Vagina (tissue), 2 donors: ENCODE measurements at places on chromosomes 4 and X.
A peak's percentile ranks its signal among the peaks of the same experiment; 100 is the strongest.

DNA sequence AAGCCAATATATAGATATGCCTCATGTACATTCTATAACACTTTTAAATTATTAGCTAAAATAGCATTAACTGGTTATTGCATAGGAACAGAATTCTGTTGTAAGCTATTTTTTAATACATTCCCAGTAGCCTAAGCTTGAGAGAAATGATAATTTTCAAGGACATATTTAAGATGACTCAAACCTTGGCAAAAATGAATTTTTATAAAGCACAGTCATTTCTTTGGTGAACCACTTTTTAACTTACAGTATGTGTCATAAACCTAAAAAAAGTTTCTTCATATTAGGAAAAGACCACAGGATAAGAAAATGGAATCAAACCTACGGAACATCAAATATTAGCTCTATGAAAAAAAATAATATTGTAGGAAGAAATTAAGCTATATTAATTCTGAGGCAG, 986.3 kb downstream of the STIM2 start:
- no peak for DNase-seq

DNA sequence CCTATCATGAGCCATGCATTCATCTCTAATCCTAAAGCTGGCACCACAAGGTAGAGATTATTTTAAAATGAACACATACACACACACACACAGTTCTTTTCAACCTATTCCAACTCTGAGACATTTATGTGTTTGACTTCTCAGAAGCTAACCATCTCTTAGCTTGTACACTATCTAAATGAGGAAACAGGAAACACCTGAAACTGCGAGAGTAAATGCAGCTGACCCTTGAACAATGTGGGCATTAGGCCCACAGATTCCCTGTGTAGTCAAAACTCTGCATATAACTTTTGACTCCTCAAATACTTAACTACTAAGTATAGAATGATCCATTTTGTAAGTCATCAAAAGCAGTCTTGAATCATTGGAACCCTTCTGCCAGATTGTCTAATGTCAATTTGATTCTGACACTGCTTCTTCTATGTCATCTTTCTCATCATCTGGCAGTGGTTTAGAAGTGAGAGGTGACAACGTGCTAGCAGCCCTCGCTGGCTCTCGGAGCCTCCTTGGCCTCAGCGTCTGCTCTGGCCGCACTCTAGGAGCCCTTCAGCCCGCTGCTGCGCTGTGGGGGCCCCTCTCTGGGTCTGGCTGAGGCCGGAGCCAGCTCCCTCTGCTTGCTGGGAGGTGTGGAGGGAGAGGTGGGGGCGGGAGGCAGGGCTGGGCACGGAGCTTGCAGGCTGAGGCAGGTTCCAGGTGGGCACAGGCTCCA, 21.4 kb upstream of the IL15 start:
- DNase-seq, result no peak

DNA sequence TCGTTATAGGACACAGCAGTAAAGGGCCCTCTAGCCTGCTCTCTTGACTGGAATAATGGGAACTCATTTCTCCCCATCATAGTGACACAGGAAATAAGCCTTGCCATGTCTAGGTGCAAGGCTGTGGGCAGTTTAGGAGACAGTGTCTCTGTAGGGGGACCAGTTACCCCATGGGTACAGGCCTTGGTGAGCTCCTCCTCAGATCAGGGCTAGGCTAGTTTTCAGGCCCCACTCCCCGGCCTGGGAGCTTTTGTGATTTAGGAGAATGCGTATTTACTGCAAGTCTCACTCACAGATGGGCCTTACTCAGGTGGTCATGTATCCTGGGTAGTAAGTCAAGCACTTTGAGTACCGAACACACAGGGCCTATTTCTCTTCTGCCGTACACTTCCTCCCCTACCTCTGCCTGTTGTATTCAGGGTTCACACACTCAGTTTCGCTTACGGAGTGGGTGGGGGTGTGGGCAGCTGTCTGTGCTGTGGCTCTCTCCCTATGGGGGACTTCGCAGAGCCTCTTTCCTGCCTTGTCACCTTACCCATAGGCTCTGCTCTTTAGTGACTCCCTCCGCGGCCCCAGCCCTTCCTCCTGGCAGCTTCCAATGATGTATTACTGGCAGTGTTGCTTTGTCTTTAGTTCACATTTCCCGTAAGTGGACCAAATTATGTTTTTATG, 34.2 kb downstream of the FAM193A start:
- DNase-seq, result no peak

- no peak for DNase-seq
Measured at GRCh38 chrX:133923113-133923512, 62.3 kb downstream of the GPC3 start.

GRCh38 chrX:40313269-40313668, 215.5 kb upstream of the BCOR start:
- no peak for DNase-seq

DNA sequence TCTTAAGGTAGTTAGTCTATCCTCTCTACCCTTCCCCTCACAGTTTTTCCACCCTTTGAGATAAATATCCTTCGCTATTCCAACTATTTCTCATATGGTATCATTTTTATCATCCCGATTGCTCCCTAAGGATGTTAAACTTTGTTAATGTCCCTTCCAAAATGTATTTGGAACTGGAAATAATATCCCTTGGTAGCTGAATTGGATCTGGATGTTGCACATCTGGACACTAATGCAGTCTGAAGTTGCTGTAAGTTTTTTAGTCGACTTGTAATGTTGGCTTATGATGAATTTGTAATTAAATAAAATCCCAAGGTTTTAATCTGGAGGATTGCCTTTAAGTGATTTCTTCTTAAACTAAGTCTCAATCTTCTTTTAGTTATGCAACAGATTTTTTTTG, 22.5 kb downstream of the XIAP start:
- no peak for DNase-seq

GRCh38 chr4:153296040-153296823, 48.3 kb upstream of the MND1 start:
- DNase-seq, result no peak

DNA sequence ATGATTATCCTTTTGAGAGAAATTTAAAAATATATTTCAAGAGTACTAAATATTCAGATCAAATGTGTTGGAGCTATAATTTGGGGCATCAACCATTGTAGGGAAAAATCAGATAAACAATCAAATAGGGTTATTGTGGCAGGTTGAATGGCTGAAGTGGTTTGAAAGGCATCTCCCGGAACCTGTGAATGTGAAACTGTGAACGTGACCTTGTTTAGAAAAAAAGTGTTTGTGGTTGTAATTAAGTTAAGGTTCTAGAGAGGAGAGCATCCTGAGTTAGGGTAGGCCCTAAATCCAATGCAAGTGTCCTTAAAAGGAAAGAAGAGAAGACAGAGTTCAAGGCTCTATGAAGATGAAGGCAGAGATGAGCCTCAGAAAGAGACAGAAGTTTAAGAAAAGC, 37.4 kb downstream of the ADGRA3 start:
- DNase-seq, result no peak

DNA sequence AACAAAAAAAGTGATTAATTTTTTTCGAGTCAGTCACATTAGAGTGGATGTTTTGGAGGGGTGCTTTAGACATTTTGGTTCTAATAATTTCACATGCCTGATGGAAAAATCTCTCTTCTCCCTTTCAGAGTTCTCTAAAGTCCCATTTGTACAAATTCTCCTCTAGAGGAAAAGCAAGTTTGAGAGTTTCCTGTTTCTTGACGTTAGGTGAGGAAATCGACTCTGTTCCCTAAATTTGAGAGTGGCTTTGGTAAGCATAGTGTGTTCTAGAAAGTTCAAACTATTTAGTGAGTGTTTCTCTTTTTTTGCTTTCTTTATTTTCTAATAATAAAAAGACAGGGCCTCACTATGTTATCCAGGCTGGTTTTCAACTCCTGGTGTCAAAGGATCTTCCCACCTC, 1.6 kb upstream of the ATP6AP2 start:
- no peak for DNase-seq

DNA sequence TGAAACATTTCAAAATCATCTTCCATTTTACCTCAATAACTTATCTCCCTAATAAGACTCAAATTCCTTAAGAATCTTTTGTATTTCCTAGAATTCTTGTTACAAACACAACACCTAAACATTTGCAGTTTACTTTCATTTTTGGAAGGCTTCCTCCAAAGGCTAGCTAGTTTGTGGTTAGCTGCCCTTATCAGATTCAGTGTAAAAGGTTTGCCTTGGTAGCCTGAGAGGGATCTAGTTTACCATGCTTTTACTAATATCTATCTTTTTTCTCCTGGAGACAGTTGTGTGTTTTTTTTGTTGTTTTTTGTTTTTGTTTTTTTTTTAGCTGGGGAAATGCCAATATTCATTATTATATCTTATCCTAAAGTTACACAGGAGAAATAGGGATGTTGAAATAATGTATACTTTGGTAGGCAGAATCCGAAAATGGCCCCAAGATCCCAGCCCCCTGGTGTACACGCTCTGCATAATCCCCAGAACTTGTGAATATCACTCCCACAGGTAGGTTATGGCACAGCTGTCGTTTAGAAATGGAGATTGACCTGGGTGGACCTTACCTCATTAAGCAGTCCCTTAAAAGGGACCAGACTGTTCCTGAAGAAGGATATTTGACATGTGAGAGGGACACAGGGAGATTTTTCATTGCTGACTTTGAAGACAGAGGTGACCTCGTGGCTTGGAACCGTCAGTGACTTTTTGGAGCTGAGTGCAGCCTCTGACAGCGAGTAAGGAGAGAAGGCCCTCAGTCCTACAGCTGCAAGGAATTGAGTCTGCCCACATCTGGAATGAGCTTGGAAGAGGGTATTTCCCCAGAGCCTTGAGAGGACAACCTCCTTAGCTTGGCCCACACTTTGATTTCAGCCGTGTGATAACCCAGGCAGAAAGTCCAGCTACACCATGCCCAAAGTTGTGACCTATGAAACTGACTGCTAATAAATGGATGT, 33.4 kb downstream of the SEPTIN11 start:
- DNase-seq, result no peak

- DNase-seq, result peak; percentile 92
Measured at GRCh38 chr4:185470501-185471195, 885 bp downstream of the CCDC110 start.
